CD4-positive, alpha-beta T cell treated with Interleukin-6 at 100 ng/mL for 8 hours (primary cell): ENCODE measurements at places on chromosomes 11 and 22.

DNA sequence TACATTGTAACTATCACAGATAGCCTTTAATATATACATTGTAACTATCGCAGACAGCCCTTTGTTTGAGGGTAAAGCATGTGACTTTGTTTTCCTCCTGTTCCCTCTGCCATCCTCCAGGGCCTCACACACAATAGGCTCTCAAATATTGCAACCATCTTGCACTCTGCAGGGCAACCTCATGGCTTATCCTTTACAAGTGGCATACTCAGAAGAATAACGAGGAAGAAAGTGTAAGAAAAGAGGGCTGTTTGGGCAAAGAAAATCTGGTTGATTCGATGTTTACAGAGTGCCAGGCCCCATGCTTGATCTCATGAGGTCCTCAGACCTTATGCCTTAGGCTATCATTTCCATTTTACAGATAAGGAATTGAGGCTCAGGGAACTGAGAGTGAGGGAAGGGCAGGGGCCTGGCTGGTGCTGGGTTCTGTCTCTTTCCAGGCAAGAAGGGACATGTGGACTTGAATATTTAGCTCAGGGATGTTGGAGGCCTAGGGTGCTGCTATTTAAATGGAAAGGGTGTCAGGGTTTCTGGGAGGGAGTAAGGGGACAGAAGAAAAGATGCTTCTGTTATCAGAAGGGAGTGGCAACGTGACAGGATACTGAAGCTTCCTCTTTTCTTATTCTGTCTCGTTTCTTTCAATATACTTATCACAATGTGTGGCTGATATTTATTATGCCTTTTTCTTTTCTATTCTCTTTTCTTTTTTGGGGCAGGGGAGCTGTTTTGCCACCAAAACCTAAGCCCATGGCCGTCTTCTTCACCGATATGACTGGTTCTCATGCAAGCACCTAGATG is 1.1 kb upstream of the SAMM50 start:
- DNase-seq = no peak

- DNase-seq = no peak
Observed at GRCh38 chr22:50031189-50032091, 18.9 kb upstream of the IL17REL start.

DNA sequence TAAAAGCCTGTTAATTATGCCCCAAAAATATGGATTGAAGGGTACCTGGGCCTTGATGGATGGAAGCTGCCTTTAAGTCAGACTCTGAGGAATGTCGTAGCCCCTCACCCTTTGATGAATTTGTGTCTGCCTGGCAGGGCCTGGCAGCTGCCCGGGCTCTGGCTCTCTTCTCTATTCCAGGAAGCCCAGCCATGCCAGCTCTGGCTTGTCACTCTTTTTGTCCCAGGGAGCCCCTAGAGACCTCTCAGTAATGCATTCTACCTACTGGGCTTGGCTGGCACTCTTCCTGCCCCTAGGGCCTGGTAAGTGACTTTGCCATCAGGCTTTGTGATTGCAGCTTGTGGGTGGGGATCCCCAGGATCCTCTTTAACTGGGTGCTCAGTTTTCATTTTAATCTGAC is 103.8 kb downstream of the GRIK4 start:
- DNase-seq = no peak

DNA sequence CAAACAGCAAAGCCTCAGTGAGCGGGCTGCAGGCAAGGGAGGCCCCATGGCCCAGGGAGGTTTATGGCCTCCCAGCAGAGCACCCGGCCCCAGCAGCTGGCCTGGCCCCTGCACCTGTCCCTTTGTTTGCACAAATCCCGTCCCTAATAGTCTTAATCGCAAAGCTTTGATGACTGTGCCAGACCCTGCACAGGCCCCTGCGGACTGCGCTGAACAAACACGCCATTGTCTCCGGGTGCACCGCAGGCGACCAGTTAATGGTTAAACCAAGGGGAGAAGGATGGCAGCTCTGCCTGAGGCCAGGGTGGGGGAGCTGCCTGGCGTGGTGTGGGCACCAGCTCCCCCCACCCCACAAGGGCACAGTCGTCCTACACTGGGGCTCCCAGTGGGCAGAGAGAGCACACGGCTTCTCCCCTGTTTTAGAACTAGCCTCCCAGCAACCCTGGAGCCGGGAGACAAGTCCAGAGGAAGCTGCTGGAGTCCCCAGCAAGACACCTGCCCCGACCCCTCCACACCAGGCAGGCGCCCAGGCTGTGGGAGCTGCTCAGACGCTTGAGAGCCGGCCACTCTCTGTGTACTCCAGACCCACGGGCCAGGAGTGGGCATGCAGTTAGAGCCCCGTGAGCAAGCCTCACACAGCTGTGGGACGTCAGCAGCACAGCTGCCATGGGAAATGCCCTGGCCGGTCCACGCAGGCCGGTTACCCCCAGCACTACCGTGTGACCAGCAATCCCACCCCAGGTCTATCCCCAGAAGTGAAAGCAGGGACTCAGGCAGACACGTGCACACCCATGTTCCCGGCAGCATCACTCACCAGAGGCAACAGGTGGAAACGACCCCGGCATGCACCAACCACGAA is 39.7 kb upstream of the TH start:
- DNase-seq = no peak

- DNase-seq = no peak
Observed at GRCh38 chr11:67174311-67174710, 55.2 kb downstream of the KDM2A start.

DNA sequence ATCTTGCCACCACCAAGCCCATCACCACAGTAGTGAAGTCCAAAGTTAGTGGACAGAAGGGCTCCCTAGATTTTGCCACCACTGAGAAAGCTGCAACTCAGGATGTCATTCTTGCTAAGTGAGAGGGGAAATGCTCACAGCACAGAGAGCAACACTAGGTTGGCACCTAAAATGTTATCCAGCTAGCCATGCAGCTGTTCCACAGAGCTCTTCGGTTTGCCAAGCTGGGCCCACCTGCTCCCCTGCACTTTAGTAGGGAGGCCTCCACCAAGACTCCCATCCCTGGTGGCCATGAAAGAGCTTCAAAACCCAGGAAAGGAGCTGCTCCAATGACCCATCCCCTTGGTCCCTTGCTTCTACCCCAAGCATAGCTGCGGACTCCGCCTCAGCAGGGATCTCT is 63.8 kb downstream of the TRIM29 start:
- DNase-seq = no peak

- no peak for DNase-seq
Observed at GRCh38 chr11:117473481-117474091, 145.9 kb downstream of the CEP164 start.

- no peak for DNase-seq
Observed at GRCh38 chr22:29195118-29195963, 10.4 kb upstream of the EMID1 start.

DNA sequence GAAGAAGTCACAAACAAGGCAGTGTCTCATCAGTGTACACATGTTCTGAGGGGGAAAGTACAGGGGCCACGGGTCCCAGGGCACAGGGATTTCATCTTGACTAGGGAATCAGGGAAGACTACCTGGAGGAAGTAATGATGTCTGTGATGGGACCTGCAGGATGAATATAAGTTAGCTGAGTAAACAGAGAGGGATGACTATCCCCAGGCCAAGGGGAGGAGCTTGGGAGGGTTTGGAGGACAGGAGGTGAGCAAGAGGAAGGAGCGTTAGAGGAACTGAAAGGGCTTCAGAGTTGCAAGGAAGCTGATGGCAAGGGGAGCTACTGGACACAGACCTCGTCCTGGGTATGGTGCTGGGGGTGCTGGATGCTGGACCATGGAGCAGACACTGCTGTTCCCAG is 56.4 kb downstream of the TRAF6 start:
- DNase-seq = no peak

DNA sequence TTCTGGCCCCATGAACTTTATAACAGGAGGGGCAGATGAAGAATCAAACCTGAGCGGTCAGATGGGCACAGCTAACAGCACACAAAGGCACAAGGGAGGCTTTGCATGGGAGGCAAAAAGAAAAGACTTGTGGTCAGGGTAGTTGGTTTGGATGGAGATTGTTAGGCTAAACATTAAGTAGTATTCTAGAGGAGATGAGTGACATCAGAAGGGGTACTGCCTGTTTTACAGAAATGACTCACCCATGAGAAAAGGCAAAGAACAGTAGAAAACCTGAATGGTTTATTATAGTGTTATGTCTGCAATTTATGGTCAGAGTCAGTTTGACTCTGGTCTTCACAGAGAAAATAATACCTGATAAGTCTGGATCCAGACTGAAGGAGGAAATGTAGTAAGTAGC is 129.8 kb upstream of the KIRREL3 start:
- DNase-seq = no peak

DNA sequence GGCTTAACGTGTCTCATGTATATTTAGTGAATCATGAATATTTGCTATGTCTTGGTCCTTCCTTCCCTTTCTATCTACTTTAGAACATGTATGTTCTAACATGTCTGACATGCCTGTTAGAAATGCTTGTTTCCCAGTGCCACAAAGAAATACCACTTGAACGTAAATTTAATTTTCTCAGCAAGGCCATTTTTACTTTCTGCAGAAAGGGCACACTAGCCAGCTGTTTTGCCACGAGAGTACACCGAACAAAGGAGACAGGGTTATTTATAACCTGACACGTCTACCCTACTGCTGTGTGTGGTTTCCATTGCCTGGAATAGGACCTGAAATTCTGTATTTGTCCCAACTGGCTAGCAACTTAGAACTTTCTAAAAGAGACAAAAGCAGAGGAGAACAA is 7.4 kb upstream of the ZBTB44 start:
- no peak for DNase-seq

DNA sequence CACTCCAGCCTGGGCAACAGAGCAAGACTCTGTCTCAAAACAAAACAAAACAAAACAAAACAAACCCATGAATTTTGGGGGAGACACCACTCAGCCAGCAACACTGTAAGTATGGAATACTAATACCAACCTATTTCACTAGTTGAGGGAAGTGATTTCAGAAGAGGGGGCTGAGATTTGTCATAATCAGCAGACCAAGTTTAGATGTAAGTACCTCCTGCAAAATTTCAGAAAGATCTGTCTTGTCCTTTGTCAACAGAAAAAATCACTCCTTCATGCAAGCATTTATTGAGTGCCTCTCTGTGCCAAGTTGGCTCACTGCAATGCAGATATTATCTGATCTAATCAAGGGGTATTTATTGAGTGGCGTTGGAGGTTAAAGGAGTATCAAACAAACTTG is 23.4 kb upstream of the ADA2 start:
- no peak for DNase-seq

- DNase-seq = no peak
Observed at GRCh38 chr11:4962816-4963215, 7.3 kb upstream of the OR51A2 start.

- DNase-seq = no peak
Observed at GRCh38 chr11:132293586-132293985, 923.2 kb downstream of the NTM start.

- peak; percentile 59 for DNase-seq
Observed at GRCh38 chr11:11171854-11172253, 181.2 kb downstream of the CSNK2A3 start.

DNA sequence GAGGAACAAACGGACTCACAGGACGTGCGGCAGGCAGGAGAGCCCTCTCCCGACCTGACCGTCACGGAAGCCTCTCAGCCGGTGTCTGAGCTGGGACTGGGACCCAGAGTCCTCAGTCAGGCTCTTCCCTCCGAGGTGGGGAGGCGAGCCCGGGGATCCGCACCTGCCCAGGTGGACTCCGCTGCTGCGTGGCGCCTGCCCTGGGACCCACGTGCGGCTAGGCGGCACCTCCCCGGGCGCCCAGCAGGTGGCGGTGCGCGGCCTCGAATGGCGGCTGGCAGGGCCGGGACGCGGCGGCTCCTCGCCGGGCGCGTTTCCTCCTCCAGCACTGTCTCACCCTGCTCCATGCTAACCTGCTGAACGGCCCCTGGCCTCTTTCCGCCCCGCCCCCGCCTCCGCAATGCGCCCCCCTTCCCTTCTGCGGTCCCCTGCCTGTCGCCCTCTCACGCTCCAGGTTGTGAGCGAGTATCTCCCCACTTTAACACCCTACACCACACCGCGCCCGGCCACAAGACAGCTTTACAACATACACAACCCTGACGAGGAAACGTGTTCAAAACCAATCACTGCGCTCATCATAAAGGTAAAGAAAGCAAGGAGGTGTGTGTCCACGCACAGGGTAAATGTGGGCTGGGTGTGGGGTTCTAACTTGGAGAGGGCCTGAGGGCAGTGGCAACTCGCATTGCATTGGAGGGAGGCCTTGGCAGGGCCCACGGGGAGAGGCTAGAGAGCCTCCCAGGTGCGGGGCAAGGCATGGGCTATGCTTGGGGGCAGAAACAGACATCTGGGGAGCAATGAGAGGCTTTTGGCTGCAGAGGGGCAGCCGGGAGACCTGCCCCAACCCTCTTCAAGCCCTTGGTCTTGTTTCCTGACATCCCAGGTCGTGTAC is 25.9 kb upstream of the ATXN10 start:
- DNase-seq = peak; percentile 67

- DNase-seq = no peak
Observed at GRCh38 chr11:108025387-108026080, 16.8 kb downstream of the CUL5 start.

DNA sequence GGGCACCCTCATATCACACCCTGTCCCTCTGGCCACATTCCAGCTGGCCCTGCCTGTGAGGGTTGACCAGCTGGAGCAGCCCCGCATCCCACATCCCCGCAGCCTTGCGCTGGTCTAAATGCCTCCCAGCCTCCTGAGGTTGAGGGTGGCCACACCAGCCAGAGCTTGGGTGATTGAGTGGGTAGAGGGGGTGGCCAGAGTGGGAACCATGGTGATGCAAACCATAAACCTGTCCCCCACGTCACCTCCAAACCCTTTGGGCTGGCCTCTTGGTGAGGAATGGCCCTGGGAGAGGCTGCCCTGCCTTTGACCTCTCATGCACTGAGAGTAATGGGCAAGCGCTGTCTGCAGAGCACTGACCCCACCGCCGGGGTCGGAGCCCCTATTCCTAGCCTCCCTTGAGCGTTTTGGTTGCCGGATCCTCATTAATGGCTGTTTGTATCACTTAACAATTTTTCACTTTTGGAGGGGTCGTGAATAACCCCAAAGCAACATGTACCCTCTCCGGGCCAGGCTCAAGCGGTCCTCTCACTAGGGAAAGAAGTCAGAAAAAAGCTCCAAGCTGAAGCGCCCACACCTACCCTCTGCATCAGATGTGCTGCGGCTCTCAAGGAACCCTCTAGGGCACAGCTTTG is 16.0 kb upstream of the KCNQ1OT1 start:
- DNase-seq = no peak

DNA sequence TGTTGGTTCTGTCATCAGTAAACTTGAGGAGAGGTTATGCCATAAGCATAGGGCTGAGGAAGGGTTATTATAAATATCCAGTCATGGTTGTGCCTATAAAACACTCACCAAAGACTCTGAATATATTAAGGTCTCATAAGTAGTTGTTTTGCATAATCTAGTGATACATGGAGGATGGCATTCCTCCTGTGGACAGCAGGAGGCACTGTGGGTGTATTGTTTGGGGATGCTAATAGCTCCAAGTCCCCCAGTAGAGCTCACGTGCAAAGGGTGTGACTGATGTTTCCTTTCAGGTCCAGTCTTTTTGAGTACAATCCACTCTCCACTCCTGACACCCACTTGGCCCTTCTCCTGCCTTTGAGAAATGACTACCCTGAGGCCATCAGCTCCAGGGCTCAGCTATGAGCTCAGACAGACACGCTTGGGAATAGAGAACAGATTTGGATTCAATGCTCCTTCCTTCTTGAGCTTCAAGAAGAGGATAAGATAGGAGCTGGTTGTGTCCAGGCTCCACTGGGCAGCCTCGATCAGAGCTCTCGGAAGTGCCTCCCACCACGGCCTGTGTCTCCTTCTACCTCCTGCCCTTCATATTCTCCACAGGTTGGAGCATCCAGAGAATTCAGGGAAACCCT is 85.2 kb upstream of the IGLL5 start:
- DNase-seq = peak; percentile 74
